ENCODE measurements at places on chromosomes 12 and 14.
A peak's percentile ranks its signal among the peaks of the same experiment; 100 is the strongest.

- no peak for DNase-seq
Observed at GRCh38 chr12:108640802-108641445, 7.2 kb upstream of the SELPLG start.

GRCh38 chr12:108462686-108463085 is 52.4 kb upstream of the FICD start:
- DNase-seq, result no peak

DNA sequence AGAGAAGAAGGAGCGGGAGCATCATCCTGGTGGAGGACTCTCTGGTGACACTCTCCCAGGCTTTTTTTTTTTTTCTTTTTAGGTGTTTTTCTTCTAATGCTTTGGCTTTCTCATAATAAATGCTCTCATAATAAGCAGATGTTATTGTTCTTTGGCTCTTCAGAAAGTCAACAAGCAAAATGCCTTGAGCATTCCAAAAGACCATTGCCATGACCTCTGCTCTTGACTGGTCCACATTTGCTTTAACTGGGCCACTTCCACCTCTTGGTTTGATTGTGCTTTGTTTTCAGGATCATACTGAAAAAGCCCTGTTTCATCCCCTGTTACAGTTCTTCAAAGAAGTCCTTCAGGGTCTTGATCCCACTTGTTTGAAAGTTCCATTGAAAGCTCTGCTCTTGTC is 36.9 kb downstream of the CRACR2A start:
- DNase-seq, result no peak

DNA sequence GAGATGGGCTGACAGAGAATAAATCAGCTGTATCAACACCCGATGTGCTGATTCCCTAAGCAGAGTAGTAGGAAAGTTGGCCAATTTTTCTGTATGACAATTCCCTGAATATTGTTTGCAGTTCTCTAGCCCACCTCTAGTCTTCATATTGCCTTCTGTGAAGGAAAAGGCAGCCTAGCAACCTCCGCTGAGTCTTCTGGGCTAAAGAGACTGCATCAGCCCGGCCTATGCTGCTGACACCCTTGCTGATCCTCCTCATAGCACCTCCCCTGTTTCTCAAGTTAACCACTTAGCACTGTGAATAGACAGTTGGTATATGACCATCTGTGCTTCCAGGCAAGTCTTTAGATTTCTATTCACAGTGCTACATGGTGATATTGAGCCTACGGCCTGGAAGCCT is 161.1 kb upstream of the EGLN3 start:
- no peak for DNase-seq

- DNase-seq, result no peak
Observed at GRCh38 chr12:94561943-94562411, 88.4 kb downstream of the TMCC3 start.

DNA sequence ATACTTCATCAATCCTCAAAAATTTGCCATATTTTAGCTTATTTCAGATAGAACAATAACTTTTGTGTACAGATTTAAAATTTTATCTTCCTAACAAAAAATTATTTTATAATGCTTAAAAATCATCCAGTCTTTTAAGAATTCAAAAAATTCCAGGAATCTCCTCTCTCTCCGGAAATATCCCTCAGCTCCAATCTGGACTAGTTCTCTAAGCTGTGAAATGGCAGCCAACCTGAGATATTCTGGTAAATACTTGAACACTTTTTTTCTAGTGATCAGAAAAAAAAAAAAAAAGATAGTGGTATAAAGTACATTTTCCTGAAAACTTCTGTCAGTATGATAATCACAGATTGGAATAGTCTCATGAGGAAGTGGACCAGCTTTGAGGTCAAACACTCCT is 57.6 kb downstream of the SSPN start:
- no peak for DNase-seq

DNA sequence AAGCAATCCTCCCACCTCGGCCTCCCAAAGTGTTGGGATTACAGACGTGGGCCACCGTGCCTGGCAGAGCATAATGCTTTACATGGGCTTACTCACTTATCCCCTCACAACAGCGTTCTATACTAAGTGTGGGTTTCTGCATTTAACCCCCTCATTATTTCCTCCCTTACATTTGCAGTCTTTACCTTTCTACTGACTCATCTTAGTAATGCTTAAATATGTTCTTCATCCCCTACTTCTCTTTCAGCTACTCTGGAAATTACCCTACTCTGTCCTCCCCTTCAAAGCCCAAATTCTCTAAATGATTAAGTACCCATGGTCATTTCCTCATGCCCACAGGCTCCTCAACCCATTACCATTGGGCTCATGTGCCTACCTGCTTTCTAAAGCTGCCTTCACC is 40.7 kb downstream of the NKX2-1 start:
- DNase-seq, result no peak

DNA sequence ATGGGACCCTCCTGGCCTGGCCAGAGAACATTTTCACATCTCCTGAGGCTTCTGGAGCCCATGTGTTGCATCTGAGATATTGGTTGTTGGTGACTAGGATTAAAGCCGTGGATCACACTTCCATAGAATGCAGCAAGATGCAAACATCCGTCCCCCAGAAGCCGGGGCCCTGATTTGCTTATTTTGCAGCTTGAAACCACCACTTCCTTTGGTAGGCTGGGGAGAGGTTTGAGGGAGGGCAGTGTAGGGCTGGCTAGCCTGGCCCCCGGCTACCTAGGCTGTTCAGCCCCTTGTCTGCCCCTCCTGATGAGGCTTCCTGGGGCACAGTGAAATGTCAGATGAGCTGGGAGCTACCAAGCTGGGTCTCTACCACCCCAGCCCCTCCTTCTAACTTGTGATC is 209.7 kb upstream of the PWP1 start:
- no peak for DNase-seq

GRCh38 chr12:80299219-80299618 is 144.8 kb upstream of the PTPRQ start:
- DNase-seq, result no peak

DNA sequence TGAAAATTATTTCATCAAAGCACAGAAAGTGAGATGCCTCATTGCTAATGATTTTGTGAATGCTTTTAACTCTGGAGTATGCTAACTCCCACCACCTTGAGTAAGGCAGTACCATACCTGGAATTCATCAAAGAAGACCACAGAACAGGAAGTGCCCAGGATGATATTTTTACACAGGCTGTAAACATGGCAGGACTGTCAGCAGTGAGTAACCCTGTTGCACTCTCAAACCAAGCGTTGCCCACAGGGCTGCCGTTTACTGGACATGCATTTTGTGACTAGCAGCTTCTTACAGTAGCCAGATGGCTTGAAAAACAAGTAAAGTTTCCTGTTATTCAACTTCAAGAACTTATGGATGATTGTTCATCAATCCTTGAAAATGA is 42.4 kb downstream of the RALGAPA1 start:
- DNase-seq, result no peak

- no peak for DNase-seq
Observed at GRCh38 chr14:52821805-52822250, 30.4 kb upstream of the GNPNAT1 start.

DNA sequence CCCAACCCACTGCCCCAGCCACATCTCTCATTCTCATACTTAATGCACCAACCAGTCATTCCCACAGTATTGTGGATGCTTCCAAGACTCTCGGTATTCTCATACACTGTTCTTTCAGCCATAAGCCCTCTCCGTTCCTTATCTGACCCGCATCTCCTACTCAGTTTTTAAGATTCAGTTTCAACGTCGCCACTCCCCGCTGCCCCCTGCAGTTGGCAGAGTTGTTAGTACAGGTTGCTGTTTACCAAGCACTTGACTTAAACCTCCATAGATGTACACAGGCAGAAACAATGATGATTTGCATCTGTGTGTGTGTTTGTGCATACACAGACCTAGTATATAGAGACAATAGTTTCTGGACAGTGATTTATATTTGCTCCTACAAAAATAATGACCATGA is 40.2 kb downstream of the PAH start:
- DNase-seq, result no peak

- DNase-seq, result no peak
Observed at GRCh38 chr12:100345020-100345767, 11.7 kb upstream of the SLC17A8 start.

- DNase-seq, result no peak
Observed at GRCh38 chr12:120734210-120734609, 8.6 kb downstream of the ACADS start.

GRCh38 chr12:97097734-97098133 is 190.7 kb downstream of the NEDD1 start:
- DNase-seq, result no peak

DNA sequence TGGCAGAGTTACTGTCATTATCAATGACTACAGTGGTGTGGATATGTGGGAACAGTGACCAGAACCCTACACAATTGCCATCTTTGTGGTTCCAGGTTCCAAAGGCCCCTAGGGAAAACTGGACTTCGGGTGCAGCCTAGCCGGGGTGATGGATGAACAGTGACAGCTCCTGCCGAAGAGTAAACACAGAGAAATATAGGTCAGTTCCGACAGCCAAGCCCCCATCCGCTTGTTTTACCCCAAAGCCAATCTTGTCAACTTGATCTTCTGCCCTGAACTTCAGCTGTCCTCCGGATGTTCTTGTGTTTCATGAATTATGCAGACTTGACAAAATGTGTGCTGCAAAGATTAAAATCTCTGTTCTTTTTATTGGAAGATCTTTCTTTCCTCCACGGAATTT is 200.4 kb upstream of the SRRM4 start:
- no peak for DNase-seq

DNA sequence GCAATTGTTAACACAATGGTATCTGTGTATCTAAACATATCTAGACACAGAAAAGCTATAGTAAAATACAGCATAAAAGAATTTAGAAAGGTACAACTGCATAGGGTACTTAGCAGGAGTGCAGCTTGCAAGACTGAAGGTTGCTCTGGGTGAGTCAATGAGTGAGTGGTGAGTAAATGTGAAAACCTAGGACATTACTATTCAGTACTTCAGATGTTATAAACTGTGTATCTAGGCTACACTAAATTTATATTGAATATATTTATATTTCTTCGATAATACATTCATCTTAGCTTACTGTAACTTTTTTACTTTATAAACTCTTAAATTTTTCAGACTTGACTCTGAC is 409.0 kb upstream of the DCN start:
- DNase-seq, result no peak

- DNase-seq, result no peak
Observed at GRCh38 chr12:98660521-98660920, 15.4 kb downstream of the APAF1 start.

- DNase-seq, result no peak
Observed at GRCh38 chr12:25034676-25035075, 85.8 kb upstream of the BCAT1 start.

- no peak for DNase-seq
Observed at GRCh38 chr12:93153321-93153720, 224.2 kb upstream of the EEA1 start.

DNA sequence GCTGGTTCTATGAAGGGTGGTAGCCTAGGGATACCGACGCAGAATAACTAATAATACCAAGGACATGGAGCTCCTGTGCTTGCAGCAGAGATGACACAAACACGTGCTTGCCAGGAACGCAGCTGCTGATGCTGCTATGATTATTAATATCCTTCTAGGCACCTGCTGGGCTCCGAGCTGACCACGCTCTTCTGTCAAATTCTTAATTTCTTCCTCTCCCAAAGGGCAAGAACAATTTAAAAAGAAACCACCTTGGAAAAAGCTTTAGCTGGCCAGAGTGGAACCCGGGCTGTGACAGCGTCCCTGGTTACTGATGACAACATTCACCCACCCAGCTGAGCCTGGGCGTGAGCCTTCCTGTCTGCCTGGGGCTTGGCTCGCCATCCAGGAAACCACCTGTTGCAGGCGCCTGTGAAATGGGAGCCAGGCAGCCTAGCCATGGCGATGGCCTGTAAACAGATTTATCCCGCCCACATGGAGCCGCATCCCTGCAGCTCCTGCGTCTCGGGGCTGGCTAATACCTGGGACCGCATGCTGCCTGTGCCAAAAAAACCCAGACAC is 28.8 kb downstream of the CLMN start:
- no peak for DNase-seq

GRCh38 chr12:30757316-30757715 is 2.6 kb upstream of the CAPRIN2 start:
- no peak for DNase-seq

DNA sequence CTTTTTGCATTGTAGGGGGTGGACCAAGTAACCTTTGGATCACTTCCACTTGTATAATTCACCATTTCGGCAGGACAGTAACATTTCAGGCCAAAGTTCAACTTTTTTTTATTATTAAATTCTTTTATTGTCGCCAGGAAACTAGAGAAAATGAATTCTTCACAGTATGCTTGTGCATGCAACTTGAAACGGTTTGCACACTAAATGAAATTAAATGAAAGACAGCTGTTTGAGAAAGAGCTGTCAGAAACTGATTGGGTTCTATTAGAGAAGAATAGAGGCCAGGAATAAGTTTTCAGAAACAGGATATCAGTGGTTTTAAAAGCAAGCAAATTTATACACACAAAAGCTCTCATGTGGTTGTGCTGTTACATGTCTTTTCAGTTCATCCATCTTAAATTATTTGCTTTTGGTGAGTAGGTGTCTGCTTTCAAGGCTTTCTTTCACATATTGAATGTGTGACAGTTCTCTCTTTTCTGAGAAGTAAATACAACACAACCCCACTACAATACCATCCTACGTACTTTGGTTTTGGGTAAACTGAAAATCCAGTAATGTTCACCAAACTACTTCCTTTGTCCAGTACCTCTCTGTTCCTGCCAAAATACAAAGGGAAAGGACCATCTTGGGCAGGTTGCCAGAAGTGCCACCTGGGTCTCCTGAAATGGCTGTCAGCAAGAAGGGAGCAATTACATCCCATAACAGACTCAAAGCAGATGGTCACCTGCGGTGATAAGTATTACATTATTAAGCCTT is 291.7 kb downstream of the RAD51B start:
- no peak for DNase-seq

DNA sequence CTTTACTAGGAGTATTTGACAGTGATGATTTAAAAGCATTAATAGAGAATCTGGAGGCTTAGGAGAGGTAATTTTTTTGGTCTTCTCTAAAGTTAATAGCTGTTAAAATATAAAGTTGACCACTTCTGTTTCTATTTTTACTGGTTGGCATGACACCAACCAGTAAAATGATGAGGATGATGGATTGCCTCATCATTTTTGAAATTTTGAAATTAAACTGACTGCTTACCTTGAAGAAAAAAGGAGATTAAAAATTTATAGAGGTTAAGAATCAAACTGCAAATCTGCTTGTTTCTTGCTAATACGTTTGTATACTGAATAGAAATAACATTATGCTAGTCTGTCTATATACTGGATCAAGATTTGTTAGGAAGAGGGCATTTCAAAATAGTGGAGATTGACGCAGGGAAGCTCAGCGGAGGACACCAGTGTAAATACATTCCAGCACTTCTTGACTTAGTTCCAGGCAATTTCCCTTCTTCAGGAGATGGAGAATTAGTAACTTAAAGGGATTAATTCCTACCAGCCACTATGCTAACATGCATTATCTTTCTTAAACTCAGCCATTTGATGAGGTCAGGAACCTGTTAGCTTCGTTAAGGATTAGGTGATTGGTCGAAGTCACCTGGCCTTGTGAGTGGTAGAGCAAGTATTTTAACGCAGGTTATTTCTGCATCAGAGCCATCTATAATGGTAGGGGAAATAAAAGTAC is 3.6 kb downstream of the EID3 start:
- DNase-seq, result no peak

- DNase-seq, result peak; percentile 56
Observed at GRCh38 chr12:122726080-122726558, 4.5 kb downstream of the HCAR1 start.

Data from inflammatory macrophage treated with lipopolysaccharide for 1 hour (primary cell).